ENCODE measurements at places on chromosomes 3 and 15. TPM values are rescaled to one million over a fixed set of nuclear protein-coding genes. Genes with fewer than 3 reads are reported as not detected.

- DNase-seq = no peak
Measured at GRCh38 chr3:32195995-32196540, 42.4 kb upstream of the CMTM8 start.

DNA sequence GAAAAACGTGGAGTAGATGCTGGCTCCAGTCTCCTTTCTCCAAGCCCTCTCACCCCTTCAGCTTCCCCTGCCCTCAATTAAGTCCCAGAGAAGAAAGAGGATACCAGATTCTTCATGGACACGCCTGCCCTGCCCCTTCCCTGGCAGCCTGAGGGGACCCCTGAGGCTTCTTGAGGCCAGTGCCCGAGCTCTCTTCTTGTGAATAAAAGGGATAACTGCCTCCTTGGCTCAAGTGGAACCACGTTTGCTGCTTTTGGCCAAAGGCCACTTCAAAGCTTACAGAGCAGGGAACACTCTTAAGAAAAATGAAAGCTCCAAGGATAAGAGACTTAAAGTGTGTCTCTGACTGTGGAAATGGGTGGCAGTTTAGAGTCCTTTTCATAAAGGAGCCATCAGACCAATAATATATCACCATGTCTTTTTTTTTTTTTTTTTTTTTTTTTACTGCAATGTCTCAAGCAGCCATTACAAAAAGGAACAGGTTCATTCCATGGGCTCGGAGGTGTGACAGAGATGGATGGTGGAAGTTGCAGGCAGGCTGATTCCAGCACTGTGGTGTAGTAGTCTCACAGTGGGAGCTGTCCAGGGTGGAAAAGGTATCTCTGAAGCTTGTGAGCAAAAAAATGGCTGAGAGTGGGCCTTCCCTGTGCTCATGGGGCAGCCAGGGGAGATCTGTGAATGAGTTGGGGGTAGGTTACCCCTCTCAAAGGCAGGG is 108.8 kb downstream of the SEMA5B start:
- DNase-seq = no peak

DNA sequence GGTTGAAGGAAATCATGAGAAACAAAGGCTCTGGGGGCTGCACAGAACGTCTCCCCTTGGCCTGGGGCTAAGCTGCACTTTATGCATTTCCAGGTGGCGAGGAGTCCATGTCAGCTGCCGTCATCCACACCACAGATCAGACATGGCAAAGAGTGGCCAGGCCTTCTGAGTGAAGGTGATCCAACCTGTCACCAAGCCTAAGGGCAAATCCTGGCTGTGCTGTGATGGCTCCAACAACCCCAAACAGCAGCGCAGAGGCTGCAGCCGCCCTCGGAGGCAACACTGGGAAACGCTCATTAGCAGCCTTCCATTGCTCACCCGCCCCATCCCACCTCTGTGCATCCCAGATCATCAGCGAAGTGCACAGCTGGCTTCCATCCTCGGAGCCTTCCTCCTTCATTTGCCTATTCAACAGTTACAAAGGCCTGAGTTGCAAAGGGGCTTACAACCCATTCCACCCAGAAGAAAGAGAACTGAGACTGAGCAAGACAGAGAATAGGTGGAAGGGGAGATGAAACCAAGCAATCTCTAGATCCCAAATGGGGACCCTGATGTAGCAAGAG is 55.7 kb downstream of the SRGAP3 start:
- no peak for DNase-seq

GRCh38 chr3:174325834-174326700 is 533.1 kb upstream of the NAALADL2 start:
- no peak for DNase-seq

ADPRH gene
- 6.0 TPM for total RNA-seq

TRIM42 gene
- total RNA-seq = not detected

GXYLT2 gene
- 2.8 TPM for total RNA-seq
